ENCODE measurements at places on chromosomes 1 and 21.

DNA sequence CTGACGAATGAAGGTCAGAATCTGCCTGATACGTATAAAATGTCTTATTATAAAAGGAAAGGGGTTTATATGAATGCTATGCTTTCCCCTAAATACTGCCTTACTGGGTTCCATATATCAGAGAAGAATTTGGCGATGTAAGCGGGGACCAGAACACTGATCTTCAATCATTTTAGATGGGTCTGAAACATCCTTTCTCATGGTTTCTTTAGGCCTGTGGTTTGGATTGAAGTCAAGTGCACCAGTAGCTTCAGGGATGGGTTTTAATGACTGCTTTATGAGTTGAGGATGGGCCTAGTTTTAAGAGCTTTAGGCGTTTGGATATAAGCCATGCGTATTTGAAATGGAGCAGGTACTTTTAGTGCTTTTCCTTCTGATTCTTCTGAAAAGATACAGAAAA is 6.9 kb downstream of the FMN2 start:
- DNase-seq = no peak

GRCh38 chr1:225658041-225658440 is 5.1 kb upstream of the ENAH start:
- DNase-seq = no peak

GRCh38 chr1:102919659-102920058 is 188.7 kb downstream of the COL11A1 start:
- no peak for DNase-seq

DNA sequence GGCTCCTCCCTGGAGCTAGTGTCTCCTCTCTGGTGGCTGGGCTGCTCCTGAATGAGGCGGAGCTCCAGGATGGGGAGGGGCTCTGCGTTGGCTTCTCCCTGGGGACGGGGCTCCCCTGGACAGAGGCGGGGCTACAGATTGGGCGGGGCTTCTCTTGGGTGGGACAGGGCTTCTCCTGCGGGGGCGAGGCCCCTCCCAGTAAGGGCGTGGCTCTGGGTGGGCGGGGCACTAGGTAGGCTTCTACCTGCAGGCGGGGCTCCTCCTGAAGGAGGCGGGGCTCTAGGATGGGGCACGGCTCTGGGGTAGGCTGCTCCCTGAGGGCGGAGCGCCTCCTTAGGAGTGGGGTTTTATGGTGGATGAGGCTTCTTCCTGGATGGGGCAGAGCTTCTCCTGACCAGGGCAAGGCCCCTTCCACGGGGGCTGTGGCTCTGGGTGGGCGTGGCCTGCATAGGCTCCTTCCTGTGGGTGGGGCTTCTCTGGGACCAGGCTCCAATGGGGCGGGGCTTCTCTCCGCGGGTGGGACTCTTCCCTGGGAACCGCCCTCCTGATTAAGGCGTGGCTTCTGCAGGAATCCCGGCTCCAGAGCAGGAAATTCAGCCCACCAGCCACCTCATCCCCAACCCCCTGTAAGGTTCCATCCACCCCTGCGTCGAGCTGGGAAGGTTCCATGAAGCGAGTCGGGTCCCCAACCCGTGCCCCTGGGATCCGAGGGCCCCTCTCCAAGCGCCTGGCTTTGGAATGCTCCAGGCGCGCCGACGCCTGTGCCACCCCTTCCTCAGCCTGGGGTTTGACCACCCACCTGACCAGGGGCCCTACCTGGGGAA is 22.7 kb upstream of the ARF1 start:
- peak; percentile 54 for DNase-seq

- DNase-seq = no peak
Observed at GRCh38 chr21:32916522-32917099, 109.1 kb upstream of the OLIG2 start.

- DNase-seq = no peak
Observed at GRCh38 chr1:22903113-22903512, 69.6 kb downstream of the LACTBL1 start.

GRCh38 chr1:81254560-81254959 is 546.2 kb upstream of the ADGRL2 start:
- DNase-seq = no peak

DNA sequence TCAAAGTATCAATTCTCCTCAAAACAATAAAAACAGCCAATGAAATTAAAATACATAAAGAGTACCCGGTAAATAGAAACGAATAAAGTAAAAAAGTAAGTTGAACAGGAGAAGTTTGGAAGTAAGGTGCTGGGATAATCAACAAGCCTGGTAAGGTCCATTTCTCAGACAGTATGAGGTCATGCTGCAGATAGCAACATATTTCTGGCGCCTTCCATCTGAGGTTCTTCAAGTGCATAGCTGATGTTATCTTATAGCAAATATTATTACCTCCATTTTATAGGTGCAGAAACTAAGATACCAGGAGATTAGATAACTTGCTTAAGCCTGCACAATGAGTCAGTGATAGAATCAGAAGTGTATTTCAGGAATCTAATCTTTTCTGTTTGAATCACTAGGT is 23.7 kb upstream of the CEP350 start:
- no peak for DNase-seq

DNA sequence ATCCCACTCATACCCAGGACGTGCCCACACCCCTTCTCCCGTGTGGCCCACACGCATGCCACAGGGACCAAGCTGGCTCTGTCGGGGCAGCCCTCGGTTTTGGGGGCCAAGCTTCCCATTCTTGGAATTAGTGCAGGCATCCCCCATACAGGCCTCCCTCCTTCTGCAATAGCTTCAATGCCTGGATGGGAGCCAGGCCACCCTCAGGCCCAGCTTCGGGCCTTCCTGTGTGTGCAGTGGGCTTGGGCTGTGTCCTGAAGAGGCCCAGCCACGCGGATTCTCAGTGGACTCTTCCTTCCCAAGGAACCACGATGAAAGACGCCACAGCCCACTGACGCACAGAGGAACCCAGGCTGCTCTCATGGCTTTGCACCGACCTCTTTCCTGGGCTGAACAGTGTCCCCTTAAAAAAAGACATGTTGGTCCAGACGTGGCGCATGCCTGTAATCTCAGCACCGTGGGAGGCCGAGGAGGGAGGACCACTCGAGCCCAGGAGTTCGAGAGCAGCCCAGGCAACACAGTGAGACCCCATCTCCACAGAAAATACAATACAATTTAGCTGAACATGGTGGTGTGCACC is 3.4 kb downstream of the KRTAP10-11 start:
- no peak for DNase-seq

- no peak for DNase-seq
Observed at GRCh38 chr1:203225071-203225470, 4.4 kb downstream of the CHIT1 start.

DNA sequence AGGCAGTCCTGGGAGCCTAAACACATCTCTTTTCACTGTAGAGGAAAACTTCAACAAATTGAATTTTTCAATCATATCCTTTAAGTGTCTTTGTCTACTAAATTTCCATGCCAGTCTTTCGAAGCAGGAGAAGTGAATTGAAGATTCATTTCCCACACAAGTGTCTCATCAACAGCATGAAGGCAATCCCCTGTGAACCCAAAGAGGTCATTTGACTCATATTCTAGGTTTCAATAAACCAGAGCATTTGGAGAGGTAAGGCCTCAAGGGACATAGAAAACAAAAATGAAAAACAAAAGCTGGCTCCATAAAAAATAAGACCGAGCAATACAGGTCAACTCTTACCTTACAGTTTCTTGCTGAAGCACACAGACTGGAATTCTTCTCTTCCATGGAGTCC is 94.1 kb upstream of the ATP1B1 start:
- no peak for DNase-seq

GRCh38 chr1:110049801-110050601 is 15.6 kb downstream of the STRIP1 start:
- DNase-seq = no peak

- no peak for DNase-seq
Observed at GRCh38 chr1:200307755-200308066, 102.1 kb downstream of the ZNF281 start.

- DNase-seq = no peak
Observed at GRCh38 chr1:71967670-71968069, 314.7 kb downstream of the NEGR1 start.

DNA sequence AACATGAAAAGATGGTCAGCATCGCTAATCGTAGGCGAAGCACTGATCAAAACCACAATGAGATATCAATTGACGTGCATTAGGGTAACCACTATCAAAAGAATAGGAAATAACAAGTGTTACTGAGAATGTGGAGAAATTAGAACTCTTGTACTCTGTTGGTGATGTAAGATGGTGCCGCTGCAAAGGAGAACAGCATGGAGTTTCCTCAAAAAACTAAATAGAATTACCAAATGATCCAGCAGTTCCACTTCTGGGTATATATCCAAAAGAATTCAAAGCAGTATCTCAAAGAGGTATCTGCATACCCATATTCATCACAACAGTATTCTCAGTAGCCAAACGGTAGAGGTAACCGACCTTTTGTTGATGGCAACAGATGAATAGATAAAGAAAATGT is 8.3 kb upstream of the CD101 start:
- no peak for DNase-seq

DNA sequence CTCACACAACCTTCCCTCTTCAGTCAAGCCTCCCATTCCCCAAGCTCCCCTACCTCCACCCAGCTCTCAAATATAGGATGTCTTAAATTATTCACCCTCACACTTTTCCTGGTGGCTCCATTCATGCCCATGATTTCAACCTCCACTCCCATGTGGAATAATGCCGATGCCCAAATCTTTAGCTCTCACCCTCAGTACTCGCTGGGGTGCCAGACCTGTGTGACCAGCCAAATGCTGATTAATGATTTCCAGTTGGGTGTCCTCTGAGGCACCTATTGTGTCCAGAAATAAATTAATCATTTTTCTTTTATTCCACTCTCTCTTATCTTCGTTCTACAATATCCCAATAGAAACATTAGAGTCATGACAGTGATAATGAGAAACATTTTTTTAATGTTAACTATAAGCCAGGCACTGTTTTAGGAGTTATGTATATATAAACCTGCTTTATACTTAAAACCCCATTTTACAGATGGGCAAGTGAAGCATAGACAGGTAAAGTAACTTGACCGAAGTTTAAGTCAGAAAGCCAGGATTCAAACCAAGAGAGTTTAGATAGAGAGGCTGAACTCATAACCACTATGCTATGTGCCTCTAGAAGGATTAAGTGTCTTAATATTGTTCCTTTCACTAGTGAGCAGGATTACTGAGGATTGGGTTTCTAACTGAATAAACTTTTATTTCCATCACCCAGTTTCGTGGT is 209.7 kb downstream of the DUSP10 start:
- DNase-seq = no peak

- no peak for DNase-seq
Observed at GRCh38 chr1:151817353-151817730, 12.1 kb upstream of the LINGO4 start.

DNA sequence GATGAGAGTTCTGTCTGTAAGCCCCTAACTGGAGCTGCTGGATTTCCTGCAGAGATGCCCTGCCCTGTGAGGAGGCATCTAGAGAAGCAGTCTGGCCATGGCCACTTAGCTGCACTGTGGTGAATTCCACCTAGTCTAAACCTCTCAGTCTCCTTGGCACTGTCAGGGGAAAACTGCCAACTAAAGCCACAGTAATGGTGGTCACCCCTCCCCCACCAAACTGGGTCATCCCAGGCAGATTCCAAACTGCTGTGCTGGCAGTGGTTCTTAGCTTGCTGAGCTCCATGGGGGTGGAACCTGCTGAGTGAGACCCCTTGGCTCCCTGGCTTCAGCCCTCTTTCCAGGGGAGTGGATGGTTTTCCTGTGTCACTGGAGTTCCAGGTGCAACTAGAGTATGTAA is 740.6 kb downstream of the RWDD3 start:
- no peak for DNase-seq

DNA sequence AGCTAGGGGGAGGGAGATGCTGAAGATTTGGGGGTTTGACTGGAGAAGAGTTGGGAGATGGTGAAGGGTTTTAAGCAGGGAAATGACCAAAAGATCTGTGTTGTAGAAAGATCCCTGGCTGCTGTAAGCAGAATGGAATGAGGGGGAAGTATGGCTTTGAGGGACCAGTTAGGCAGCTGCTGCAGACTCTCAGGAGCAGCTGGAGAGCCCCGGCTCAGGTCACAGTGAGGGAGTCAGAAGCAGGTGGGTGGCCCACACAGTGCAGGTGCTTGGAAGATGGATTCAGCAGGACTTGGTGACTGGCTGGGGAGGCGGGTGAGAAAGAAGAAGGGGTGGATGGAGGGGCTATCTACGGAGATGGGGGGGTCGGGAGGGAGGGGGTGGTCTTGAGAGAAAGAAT is 35.7 kb downstream of the EDN2 start:
- no peak for DNase-seq

GRCh38 chr1:40857737-40858136 is 4.4 kb downstream of the CITED4 start:
- DNase-seq = no peak

GRCh38 chr1:70616946-70617345 is 205.9 kb downstream of the CTH start:
- no peak for DNase-seq

- DNase-seq = no peak
Observed at GRCh38 chr1:26045722-26046245, at the start of gene SLC30A2. Gene SLC30A2 (minus strand): TSS chr1:26046118. CDS start chr1:26045896, 222 bp downstream.

GRCh38 chr1:29259802-29260441 is 23.6 kb downstream of the PTPRU start:
- no peak for DNase-seq

DNA sequence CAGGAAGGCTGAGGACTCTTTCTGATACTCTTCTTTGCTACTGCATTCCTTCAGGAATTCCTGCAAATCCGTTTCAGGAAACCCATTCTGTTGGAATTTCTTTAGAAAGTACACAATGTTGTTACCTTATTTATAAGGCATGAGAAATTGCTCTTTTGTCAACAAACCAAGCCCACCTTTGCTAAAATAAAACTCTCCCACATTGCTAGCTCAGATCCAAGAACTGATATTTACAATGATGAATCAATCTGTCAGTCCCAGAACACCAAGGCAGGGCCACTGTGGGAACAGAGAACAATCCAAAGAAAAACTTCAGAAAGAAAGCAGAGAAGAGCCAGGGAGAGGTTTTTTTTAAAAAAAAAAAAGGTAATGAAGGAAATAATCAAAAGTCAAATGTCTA is 36.6 kb upstream of the LPAR3 start:
- no peak for DNase-seq

DNA sequence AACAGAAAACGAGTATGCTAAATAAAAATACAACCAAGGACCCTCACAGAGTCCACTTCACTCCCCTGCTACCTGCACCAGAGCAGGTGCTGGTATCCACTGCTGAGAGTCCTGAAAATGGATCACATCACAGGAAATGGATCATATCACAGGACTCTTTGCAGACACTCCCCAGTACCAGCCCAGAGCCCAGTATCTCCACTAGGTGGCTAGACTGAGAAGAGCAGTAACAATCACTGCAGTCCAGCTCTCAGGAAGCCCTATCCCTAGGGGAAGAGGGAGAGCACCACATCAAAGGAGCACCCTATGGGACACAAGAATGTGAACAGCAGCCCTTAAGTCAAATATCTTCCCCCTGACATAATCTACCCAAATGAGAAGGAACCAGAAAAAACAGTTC is 28.0 kb downstream of the AGBL4 start:
- no peak for DNase-seq

DNA sequence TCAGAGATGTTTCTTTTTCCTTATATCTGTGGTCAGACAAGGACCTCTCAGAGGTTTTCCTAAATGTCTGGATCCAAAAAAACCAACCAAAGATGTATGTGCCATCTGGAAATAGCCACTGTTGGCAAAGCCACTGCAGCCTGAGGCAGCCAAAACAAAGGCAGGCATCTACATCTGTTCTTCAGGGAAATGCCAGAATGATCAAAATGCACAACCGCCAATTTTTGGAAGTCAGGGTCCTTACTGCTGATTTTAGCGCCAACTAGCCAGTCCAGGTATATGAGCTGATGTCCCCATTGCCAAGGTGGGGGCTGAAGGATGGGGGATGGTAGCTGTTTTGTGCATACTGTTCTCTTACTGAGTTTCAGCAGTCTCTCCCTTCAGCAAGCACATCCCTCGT is 45.9 kb downstream of the SYT14 start:
- DNase-seq = no peak

GRCh38 chr1:202254454-202255252 is 61.1 kb downstream of the LGR6 start:
- no peak for DNase-seq
